Activated CD4-positive, alpha-beta T cell treated with anti-CD3 and anti-CD28 coated beads, Interleukin-2, Interleukin-6, amounts not matched to agents 100 ng/mL and 50 ng/mL, durations not matched to agents 16 hours and 8 hours (primary cell): ENCODE measurements at places on chromosomes 16 and 17.

DNA sequence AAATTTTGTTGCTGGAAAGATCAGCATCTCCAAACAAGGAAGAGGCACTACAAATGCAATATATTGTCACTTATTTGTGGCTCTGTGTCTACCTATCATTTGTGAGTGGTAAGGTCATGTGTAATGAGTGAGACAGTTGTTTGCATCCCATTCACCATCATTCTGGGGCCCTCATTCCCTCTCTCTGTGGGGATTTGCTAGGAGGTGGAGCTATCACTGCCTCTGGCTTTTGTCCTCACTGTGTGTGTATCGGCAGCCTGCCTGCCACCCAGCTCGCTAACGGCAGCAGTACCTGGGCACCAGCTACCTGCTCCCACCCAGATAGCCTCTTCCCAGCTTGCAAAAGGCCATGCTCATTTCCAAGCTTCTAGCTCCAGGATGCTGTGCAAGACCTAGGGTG is 379.2 kb upstream of the ZFHX3 start:
- no peak for DNase-seq

GRCh38 chr17:46154151-46154816 is 38.9 kb downstream of the KANSL1 start:
- peak; percentile 51 for DNase-seq

GRCh38 chr16:67833030-67833414 is 9.1 kb upstream of the THAP11 start:
- no peak for DNase-seq

- peak; percentile 53 for DNase-seq
Measured at GRCh38 chr16:66408163-66409048, 18.7 kb upstream of the BEAN1 start.

DNA sequence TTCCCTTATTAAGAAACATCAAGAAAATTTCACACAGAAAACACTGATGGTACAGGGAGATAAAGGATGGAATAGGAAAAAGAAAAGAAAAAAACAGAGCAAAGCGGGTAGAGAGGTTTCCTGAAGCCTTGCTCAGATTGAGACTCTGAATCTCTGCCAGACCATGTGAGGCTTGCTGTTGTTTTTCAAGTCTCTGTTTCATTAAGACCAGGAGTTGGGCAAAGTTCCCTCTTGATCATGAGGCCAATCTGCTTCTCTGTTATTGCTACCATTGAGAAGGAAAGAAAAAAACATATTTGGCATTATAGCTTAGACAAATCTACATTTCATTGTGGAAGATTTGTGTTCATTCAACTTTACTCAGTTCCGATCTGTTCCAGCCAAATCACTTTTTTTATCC is 201.6 kb upstream of the SOX9 start:
- no peak for DNase-seq

DNA sequence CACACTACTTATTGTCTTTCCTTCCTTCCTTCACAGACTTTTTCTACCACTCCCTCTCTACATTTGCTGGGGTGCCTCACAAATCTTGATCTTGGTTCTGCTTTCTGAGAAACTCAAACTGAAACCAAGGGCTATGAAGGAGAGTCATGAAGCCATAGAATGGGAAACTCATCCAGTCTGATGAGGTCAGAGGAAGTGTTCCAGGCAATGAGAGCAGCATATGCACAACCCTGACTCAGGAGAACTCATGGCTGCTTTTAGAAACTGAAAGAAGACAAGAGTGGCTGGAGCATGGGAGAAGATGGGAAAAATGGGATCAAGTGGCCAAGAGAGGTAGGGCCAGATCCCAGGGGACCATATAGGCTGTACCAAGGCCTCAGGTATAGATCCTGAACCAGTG is 130.0 kb upstream of the TOX3 start:
- no peak for DNase-seq

GRCh38 chr16:14495213-14496046 is 134.6 kb downstream of the PARN start:
- no peak for DNase-seq

DNA sequence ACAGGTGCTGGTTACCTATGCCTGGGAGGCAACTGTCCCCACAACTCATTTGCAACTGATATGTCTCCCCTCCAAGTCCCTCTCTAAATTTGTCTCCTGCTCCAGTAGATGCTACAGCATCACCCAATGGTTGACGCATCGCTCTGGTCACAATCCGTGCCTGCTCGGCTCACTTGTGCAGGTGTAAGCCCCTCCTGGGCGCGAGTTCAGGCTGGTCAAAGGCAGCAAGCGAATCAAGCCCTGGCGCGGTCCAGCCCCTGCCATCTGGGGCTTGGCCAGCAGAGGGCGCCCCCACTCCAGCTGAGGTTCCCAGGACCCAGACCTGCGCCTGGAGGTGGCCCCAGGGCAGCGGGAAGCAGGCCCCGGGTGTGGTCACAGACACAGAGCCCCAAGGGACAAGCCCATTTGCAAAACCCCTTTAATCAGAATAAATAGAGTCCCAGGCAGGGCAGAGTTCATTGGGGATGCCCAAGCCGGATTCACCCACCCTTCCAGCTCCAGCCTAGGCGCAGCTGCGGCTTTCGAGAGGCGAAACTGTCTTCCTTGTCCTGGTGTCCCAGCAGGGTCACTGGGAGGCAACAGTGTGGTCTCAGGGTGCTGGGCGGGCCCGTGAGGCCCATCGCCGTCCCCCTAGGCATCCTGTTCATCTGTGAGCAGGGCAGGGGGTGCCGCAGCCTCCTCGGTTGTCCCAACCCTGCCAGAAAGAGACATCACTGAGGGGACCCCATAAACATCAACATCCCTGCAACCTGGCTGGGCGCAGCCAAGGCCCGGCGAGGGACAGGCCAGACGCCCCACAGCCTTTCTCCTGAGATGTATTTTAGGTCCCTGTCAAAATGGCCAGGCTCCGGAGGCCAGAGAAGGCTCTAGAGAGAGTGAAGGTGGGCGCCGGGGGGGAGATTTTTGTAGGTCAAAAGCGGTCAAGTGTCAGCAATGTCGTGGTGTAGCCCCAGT is 15.8 kb downstream of the TMC6 start:
- peak; percentile 87 for DNase-seq

GRCh38 chr16:16817196-16817595 is 438.3 kb downstream of the NPIPA7 start:
- DNase-seq: no peak

DNA sequence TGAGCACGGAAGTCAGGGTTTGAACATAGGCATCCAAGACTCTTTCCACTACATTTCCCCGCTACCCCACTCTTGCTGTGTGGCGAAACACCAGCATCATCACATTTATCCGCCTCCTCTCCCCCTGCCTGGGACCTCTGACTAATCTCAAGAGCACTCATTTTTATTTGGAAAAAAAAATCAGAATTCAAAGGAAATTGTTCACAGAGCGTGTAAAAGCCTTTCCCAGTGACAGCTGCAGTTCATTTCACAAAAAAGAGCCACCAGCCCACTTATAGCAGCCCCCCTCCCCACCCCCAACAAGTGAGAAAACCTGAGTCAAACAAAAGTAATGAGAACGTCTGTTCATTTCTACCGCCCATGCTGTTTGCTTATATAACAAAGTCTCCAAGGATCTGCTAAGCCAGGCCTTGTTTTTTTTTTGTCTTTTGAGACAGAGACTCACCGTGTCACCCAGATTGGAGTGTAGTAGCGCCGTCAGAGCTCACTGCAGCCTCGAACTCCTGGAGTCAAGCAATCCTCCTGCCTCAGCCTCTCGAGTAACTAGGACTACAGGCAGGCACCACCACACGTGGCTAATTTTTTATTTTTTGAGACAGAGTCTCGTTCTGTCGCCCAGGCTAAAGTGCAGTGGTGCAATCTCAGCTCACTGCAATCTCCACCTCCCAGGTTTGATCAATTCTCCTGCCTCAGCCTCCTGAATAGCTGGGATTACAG is 48.3 kb upstream of the HAPSTR1 start:
- no peak for DNase-seq

DNA sequence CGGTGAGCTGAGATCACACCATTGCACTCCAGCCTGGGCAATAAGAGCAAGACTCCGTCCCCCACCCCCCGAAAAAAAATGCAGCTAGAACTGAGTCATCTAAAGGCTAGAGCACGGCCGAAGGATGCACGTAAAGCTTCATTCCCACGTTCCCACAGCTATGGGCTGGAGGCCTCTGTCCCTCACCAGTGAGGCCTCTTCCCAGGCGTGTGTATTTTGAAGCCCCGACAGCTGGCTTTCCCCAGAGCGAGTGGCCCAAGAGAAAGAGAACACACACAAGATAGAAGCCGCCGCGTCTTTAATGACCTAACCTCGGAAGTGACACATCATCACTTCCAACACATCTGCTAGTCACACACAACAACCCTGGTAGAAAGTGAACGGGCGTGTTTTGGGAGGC is 6.6 kb upstream of the KCTD5 start:
- no peak for DNase-seq

- DNase-seq: no peak
Measured at GRCh38 chr17:82887255-82888164, 47.7 kb upstream of the ZNF750 start.

- no peak for DNase-seq
Measured at GRCh38 chr16:22347100-22347820, 27.2 kb downstream of the CDR2 start.

DNA sequence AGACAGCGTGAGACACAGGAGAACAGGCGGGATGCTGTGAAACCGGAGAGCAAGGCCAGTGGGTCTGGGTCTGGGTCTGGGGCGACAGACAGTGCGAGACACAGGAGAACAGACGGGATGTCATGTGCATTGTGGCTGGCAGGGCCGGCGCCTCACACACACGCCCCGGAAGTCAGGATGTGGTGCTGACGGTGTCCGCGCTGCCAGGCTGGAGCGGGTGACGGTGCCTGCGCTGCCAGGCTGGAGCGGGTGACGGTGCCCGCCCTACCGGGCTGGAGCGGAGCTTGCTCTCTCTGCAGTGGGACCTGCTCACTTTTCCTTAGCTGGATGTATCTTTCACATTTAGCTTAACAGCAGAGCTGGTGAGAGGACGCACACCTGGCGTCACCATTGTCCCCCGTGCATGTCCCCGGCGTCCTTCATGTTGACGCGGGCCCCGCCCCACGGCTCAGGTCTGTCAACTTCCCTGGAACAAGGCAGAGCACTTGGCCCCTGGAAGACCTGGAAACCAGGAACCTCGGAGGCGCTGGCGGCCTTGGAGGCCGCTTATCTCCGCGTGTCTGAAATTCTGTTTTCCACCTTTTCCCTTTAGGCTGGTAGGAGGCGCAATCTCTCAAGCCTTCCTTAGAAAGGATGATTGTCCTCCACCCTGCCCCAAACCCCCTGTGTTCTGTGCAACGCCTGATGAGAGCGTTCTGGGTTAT is 43.0 kb upstream of the ZNF750 start:
- peak; percentile 86 for DNase-seq
